ENCODE measurements at places on chromosomes 4 and X.

DNA sequence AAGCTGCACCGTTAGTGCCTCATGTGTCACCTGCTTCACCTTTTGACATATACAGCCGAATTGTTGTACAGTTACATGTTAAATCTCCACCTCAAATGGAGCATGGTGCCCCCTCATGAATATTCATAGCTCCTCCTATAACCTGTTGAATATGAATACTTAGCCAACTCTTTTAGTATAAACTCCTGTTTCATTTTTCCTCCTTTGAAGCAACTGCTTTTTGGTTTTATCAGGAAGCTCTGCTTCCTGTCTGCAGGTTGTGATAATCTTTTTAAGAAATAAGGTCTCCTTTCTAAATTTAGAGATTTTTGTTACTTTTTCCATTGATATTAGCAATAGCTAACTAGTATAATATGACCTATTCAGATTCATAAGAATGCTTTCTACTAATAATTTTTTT is 1429.2 kb upstream of the AGA start:
- DNase-seq: no peak

GRCh38 chrX:36950495-36951253 is 57.5 kb upstream of the FAM47C start:
- DNase-seq: no peak

DNA sequence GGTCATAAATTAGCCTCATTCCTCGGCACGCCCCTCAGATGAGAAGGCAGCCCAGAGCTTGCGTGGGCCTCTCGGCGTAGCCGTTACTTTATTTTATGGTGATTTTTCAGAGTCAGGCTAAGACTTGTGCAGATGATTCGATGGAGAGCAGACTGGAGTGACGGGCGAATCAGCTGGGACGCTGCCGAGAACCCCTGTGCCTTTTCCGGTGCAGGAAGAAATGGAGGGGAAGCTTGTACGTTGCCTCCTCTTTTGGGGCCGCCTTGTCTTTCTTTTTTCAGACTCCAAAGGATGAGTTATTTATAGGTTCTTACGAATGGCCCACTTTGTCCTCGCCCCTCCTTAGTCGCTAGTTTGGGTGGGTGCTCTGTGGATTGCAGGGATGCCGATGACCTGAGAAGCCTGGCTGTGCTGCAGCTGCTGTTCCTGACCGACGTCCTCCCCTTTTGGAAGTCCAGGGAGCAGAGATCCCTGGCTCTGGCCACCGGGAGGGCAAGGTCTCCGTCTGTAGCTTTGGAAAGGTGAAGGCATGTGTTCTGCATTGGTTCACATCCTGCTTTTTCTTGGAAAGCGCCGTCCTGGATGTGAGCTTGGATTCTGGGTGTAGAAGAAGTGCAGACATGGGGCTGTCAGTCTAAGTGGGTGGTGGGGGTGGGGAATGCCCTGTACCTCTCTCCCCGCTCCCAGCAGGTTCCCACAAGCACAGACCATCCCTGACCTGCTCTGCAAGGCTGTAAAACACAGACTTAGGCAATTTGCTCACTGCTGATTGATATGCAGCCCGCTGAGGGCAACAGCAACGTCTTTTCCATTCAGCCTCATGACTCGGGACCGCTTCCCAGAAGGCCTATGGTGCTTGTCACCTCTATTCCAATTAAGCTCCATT is 9.3 kb downstream of the SORCS2 start:
- no peak for DNase-seq

GRCh38 chr4:25861280-25861950 is 1.4 kb downstream of the SEL1L3 start:
- DNase-seq: no peak

DNA sequence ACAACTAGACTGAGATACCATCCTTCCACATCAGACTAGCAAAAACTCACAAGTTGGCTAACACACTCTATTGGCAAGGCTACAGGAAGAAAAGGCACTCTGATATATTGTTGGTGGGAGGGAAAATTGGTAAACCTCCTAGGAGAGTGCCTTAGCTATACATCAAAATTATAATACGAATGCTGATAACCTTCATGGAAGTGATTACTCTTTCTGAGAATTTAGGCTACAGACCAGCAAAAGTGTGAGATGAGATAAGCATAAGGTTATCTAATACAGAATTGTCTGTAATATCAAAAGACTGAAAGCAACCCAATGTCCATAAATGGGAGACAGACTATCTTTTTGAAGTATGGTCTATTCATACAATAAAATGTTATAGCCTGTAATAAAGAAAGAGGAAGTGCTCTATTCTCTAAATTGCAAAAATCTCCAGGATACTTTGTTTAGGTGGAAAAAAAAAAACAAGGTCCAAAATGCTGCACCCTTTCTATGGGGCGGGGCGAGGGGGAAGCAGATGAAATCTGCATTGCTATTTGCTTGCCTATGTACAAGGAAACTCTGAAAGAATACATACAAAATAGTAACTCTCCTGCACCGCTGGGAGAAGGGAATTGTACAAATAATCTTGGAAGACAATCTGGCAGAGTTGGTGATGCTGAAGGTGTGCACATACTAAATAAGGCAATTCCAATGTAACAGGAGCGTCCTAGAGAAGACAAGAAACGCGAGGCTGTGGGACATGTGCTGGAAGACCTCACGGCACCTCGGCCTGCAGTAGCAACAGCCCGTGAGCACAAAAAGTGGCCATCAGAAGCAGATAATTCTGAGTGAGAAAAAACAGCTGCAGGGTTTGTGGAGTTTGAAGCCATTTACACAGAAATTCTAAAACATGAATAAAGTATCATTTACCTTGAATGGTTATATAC is 109.7 kb downstream of the AFAP1 start:
- DNase-seq: no peak

- no peak for DNase-seq
These were observed 178.7 kb downstream of the FRAS1 start for GRCh38 chr4:78235800-78236199.
